ENCODE measurements at places on chromosomes 7 and 10. TPM values are rescaled to one million over a fixed set of nuclear protein-coding genes. Genes with fewer than 3 reads are reported as not detected.

The ASB10 gene
- total RNA-seq, result not detected

The CDHR3 gene
- 4.6 TPM for total RNA-seq

The SLC39A12 gene
- not detected for total RNA-seq

The PDCD11 gene
- 37.8 TPM for total RNA-seq

The FEZF1 gene
- not detected for total RNA-seq

The GJC3 gene
- 0.14 TPM for total RNA-seq

The NODAL gene
- total RNA-seq, result not detected

The ASZ1 gene
- not detected for total RNA-seq

The ODAD2 gene
- total RNA-seq, result not detected

The NUB1 gene
- total RNA-seq, result 37.8 TPM

The HMX2 gene
- 0.15 TPM for total RNA-seq

The PRPS1L1 gene
- total RNA-seq, result not detected

The C10orf62 gene
- not detected for total RNA-seq

The OGDH gene
- 28.4 TPM for total RNA-seq

The EIF5AL1 gene
- total RNA-seq, result 3.1 TPM

The IFIT1B gene
- total RNA-seq, result not detected

The GNG11 gene
- total RNA-seq, result 35.6 TPM

The CPN1 gene
- total RNA-seq, result 0.21 TPM

The RASA4 gene
- total RNA-seq, result 1.8 TPM

The CLIP2 gene
- 23.2 TPM for total RNA-seq

The NYAP1 gene
- 1.2 TPM for total RNA-seq

The AUTS2 gene
- 5.1 TPM for total RNA-seq

The WDR86 gene
- 0.19 TPM for total RNA-seq

The HTRA1 gene
- 64.3 TPM for total RNA-seq

The PON3 gene
- 27.0 TPM for total RNA-seq

The ZNF25 gene
- 2.0 TPM for total RNA-seq

The CISD1 gene
- 38.1 TPM for total RNA-seq

The THSD7A gene
- 1.3 TPM for total RNA-seq

The INSYN2A gene
- 1.5 TPM for total RNA-seq

The FAM221A gene
- total RNA-seq, result 0.35 TPM

The SFTPA1 gene
- not detected for total RNA-seq

The SEMA3C gene
- 58.4 TPM for total RNA-seq

The GFRA1 gene
- total RNA-seq, result 9.3 TPM

The TMEM139 gene
- total RNA-seq, result 0.85 TPM

The CPXM2 gene
- not detected for total RNA-seq

The MOGAT3 gene
- not detected for total RNA-seq

The GIMAP8 gene
- not detected for total RNA-seq

The CFAP43 gene
- 0.13 TPM for total RNA-seq

The CDH23 gene
- total RNA-seq, result 3.1 TPM

The OR6B1 gene
- total RNA-seq, result not detected

The MLXIPL gene
- 0.90 TPM for total RNA-seq

The TMEM270 gene
- total RNA-seq, result not detected

The CLRN3 gene
- total RNA-seq, result not detected

The CPA2 gene
- total RNA-seq, result 0.15 TPM

The WNT8B gene
- total RNA-seq, result not detected

The SPDYE1 gene
- not detected for total RNA-seq

The VWDE gene
- total RNA-seq, result 0.60 TPM

The ACSM6 gene
- not detected for total RNA-seq

The LOXL4 gene
- total RNA-seq, result 1.6 TPM

The SFTPA2 gene
- total RNA-seq, result not detected

The NRG3 gene
- not detected for total RNA-seq

The TUBAL3 gene
- 0.48 TPM for total RNA-seq

The AGAP5 gene
- 1.4 TPM for total RNA-seq

The PRKCQ gene
- 4.3 TPM for total RNA-seq

The DYNC1I1 gene
- 0.20 TPM for total RNA-seq

The FAM180A gene
- not detected for total RNA-seq

The TAC1 gene
- total RNA-seq, result not detected

The EPO gene
- total RNA-seq, result not detected

The MUC3A gene
- total RNA-seq, result 17.6 TPM

All from A549 treated with RU486 at 1 μM for 4 hours (cell line).